ENCODE measurements at places on chromosomes 5 and 9. TPM values are rescaled to one million over a fixed set of nuclear protein-coding genes. Genes with fewer than 3 reads are reported as not detected.

GRCh38 chr5:119070578-119070827, 384 bp upstream of the DMXL1 start:
- DNase-seq: no peak

GRCh38 chr5:173643964-173644363, 27.5 kb upstream of the BOD1 start:
- DNase-seq: no peak

GRCh38 chr5:80961376-80962281, 1.5 kb downstream of the RASGRF2 start:
- no peak for DNase-seq

DNA sequence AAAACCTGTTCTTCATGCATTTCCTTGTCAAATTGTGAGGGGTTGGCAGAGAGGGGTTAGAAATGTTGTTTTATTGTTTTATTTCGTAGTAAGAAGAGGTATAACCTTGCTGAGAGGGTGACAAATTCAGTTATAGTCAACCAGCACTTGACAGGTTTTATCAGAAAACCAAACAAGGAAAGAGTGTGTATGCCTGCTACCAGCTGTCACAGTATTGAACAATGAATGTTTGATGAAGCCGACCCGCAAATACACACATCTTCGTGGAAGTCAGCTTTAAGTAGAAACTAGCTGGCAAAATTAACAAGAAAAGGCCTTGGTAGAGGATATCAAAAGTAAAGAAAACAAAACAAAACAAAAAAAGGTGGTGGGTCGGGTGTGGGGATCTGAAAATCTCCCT, 214.6 kb upstream of the TLE4 start:
- DNase-seq: no peak

DNA sequence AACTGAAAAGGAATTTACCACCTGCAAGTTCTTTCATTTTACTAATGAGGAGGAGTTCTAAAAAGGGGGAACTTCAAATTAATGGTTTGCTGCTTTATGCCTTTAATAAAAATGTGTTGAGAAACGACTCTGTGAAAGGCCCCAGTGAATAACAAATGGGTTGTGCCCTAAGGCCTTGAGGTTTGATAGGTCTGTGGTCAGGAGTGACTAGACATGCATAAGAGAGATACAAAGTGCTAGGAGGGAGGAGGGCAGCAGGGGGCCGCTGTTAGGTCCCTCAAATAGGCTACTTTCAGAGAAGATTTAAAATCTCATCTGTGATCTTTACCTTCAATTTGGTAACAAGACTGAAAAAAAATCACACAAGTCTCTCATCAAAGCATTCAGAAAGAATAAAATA, 58.3 kb downstream of the FAM81B start:
- no peak for DNase-seq

- peak; percentile 42 for DNase-seq
Observed at GRCh38 chr5:134175921-134176510, 734 bp downstream of the SKP1 start.

DNA sequence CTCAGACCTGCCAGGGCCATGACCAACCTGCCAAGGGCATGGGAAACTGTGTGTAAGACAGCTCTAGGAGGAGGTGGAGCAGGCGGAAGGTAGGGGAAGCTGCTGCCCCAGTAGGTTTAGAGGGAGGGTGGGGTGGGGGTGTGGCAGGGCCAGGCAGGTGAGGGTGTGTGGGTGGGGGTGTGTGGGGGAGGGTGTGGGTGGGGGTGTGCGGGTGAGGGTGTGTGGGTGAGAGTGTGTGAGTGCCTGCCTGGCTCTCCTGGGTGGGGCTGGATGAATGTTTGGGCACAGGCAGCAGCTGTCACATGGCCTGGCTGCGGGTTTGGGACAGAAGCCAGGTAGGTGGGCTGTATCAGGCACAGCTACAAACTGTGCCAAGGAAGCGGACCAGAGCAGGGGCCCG, 8.8 kb upstream of the N4BP3 start:
- no peak for DNase-seq

- DNase-seq: no peak
Observed at GRCh38 chr9:79578891-79579290, 7.1 kb downstream of the TLE4 start.

GRCh38 chr9:137298401-137299202, 3.5 kb downstream of the NRARP start:
- no peak for DNase-seq

- DNase-seq: no peak
Observed at GRCh38 chr9:14316602-14317300, 2.8 kb upstream of the NFIB start.

GRCh38 chr5:57436586-57436985, 46.0 kb downstream of the ACTBL2 start:
- DNase-seq: no peak

DNA sequence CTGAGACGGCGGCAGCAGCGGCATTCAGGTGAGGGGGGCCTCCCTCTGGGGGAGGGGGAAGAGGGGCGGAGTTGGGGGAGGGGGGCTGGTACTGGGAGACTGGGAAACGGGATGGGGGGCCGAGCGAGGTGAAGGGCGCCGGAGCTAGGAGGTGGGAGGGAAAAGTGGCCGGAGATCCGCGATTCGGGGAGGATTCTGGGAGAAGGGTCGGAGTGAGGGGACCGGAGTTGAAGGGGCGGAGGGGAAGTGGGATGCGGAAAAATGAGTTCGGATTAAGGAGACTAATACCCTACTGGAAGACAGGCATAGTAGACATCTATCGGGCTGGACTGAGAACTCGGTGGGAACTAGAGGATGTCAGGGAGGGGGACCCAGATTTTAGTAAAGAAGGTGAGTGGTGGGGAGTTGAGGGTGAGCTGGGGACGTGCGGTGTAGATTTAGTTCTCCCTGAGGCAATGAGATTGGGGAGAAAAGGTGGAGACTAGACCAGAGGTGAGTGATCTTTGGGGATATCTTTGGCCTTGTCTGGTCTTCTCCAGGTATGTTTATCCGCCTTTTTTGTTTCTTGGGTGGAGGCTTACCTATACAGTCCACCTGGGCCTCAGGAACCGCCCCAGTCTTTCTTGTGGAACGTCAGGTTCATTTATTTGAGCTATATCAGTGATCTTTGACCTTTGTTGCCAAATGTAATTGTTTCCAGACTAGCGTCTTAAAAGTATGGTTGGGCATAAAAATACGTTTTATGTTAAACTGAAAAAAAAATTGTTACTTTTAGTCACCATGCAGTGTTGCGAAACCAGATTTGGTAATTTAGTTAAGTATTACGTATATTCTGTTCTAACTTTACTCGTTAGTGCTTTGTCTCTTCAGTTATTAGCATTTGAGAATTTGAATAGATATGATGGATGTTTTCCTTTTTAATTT, 632 bp downstream of the UBAP1 start:
- no peak for DNase-seq

DNA sequence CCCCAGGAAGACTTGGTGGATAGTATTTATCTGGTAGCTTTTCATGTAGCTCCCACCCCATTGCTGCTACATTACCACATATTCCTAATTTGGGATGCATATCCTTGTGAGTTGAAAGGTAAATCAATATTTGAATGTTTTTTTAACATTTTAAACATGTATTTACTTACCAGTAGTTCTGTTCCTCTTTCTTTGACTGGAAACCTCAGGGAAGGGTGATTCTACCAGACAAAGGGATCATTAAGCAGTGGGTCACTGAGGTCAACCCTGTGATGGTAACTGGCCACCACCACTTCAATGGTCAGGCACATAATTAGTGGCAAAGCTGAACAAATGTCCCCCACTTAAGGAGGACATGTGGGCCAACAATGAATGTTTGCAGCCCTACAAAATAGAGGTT, 27.2 kb upstream of the KLF9 start:
- no peak for DNase-seq

DNA sequence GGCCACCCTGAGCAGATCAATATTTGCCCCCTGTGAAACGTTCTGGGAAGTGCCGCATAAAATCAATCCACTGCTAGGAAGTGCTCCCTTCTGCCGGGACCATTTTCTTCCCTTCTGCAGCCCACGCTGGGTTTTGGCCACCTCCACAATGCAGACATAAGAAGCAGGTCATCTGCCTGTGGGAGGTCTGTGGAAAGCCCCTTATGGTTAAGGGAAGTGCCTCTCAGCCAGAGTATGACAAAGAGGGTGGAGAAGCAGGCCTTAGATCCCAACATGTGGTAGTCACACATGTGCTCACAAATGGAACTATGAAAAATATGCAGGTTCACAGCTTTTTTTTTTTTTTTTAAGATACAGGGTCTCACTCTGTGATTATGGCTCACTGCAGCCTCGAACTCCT, 82.8 kb downstream of the SLC1A3 start:
- no peak for DNase-seq

- DNase-seq: no peak
Observed at GRCh38 chr5:157351802-157352092, 85.8 kb downstream of the CYFIP2 start.

DNA sequence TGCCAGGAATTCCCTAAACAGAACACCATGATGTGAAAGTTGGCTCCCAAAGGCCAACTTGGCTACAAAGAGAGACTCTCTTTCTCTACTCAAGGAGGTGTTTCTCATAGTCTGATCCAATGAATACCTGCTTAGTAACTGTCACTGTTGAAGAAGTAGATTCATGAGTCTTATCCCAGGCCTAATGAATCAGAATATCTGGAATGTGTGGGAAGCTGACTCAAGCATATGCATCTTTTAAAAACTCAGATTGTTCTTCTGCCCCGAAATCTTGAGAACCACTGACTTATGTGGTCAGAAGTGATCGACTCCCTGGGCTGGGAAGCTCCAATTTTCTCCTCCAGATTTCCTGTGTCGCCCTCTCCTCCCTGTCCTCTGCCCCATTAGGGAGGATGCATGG, 345.6 kb downstream of the PLK2 start:
- DNase-seq: no peak

- DNase-seq: no peak
Observed at GRCh38 chr5:171469326-171469725, 49.9 kb downstream of the FGF18 start.

- no peak for DNase-seq
Observed at GRCh38 chr9:133227242-133227860, 18.3 kb upstream of the OBP2B start.

DNA sequence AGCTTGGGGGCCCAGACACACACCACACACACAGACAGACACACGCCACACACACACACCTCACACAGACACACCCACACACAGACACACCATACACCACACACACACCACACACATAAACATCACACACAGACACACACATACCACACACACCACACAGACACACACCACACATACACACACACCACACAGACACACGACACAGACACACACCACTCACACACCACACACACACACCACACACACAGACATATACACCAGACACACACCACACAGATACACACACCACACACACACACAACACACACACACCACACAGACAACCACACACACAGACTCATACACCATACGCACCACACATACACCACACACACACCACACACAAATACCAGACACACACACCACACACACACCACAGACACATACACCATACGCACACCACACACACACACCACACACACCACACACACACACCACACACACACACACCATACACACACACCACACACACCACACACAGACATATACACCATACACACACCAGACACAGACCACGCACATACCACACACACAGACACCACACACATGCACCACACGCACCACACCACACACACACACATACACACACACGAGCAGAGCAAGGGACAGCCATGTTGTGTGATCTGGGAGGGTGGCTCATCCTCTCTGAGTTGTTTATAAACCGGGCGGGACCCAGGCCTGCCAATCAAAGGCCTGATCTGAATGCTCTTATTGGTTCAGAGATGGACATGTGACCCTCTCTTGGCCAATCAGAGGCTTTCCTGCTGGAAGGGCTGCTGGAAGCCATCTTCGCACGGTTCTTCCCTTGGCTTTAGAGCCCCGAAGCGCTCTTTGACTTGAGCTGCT, 148.3 kb downstream of the GAPVD1 start:
- DNase-seq: no peak

- no peak for DNase-seq
Observed at GRCh38 chr5:14998491-14998890, 126.9 kb upstream of the ANKH start.

The MED7 gene
- total RNA-seq: 7.8 TPM

The EIF4E1B gene
- total RNA-seq: not detected

The AQP7 gene
- 1.2 TPM for total RNA-seq

The ABLIM3 gene
- total RNA-seq: 18.5 TPM

The CYFIP2 gene
- 389 TPM for total RNA-seq

The PTTG1 gene
- total RNA-seq: 13.9 TPM

The IL9 gene
- not detected for total RNA-seq

The ADRB2 gene
- total RNA-seq: 5.7 TPM

The CSF2 gene
- total RNA-seq: not detected

The TAF11L10 gene
- total RNA-seq: not detected

The GKAP1 gene
- total RNA-seq: 5.9 TPM

The STC2 gene
- total RNA-seq: not detected

Data from T-helper 17 cell (primary cell).